Upper lobe of right lung (tissue), 1 donor: ENCODE measurements at places on chromosomes 11 and 22. TPM values are rescaled to one million over a fixed set of nuclear protein-coding genes. Genes with fewer than 3 reads are reported as not detected.
A peak's percentile ranks its signal among the peaks of the same experiment; 100 is the strongest.

DNA sequence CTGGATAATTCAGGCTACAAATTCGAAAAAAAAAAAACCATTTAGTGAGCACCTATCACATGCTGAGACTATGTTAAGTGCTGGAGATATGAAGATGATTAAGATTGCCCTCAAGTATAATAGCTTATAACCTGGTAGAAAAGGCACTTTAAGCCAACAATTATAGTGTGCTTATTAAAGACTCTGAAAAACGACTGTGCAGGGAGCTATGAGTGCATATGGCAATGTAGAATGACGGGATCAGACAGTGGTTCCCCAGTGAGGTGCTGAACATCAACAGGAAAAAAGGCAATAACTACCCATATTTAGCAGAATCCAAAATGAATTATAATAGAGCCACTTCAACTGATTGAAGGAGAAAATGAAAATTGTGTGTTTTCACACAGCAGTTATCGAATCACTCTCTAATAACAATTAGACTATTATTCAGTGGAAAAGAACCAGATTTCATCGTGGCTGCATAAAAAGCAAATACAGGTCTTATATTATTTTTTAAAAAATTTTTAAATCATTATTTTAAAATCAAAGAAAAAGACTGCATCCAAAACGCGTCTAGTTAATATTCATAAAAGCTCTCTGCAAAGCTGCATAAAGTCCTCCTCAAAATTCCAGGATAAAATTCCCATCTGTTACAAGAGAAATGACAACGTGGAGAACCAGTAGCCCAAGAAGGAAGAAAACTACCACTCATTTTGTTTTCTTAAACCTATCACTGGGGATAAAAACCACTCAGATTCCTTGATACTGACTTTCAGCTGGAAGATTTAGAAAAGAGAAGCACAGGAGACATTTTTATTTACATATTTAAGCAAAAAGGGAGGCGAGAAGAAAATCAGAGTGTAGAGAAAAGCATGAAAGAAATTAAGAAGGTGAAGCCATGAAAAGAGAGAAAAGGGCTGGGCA, 1.1 kb downstream of the MTMR2 start:
- DNase-seq, result no peak

- no peak for DNase-seq
These were observed 8.7 kb upstream of the CHADL start for GRCh38 chr22:41249442-41249841.

GRCh38 chr22:38171927-38172831, 9.5 kb downstream of the PLA2G6 start:
- no peak for DNase-seq

Gene TOLLIP
- total RNA-seq, result 71.1 TPM

DNA sequence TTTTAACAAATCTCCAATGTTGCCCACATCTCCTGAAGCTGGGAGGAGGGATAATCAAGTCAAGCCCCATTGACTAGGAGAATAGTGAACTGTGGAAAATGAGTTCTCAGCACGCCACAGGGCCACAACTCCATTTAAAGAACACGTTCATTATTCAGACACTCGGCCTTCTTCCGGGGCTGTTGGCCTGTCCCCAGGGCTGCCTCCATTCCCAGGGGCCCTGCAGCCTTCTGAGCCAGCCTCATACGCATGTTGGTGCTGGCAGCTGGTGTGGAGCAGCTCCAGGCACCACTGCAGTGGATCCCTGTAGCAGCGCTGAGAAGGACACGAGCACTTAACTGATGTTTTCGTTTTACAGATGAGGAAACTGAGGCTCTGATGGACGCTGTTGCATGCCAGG, 87.5 kb upstream of the RCN1 start:
- DNase-seq, result no peak

- no peak for DNase-seq
These were observed 69.7 kb downstream of the ELFN2 start for GRCh38 chr22:37357446-37358075.

Gene TUBA8
- total RNA-seq, result 1.7 TPM

Gene GRK3
- total RNA-seq, result 26.0 TPM

Gene RAC2
- 107 TPM for total RNA-seq

DNA sequence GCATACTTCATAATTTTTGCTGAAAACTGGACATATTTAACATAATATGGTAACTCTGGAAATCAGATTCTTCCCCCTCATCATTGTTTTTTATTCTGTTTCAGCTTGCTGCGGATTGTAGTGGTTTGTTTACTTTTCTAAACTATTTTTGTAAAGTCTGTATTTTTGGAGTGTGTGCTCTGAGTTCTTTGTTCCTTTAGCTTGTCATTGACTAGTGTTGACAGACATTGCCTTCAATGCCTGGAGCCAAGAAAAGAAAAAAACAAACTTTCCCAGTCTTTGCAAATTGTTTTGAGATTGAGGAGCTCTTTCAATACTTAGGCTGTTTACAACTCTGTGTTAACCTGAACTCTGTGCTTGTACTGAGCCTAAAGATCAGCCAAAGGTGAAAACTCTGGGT, 137.3 kb upstream of the CEP126 start:
- no peak for DNase-seq

Gene UPK2
- not detected for total RNA-seq

- DNase-seq, result no peak
These were observed 188.5 kb upstream of the ISX start for GRCh38 chr22:34877506-34877905.

Gene ZNRF3
- total RNA-seq, result 15.8 TPM

- DNase-seq, result no peak
These were observed 37.9 kb downstream of the ST14 start for GRCh38 chr11:130197386-130198035.

Gene CCDC179
- total RNA-seq, result not detected

GRCh38 chr22:27416511-27417420, 384.8 kb downstream of the MN1 start:
- no peak for DNase-seq

- peak; percentile 94 for DNase-seq
These were observed at the start of gene CELSR1 for GRCh38 chr22:46537225-46537945. TSS of gene CELSR1 (minus strand) at chr22:46537620. CDS start at chr22:46537170, 450 bp downstream.

DNA sequence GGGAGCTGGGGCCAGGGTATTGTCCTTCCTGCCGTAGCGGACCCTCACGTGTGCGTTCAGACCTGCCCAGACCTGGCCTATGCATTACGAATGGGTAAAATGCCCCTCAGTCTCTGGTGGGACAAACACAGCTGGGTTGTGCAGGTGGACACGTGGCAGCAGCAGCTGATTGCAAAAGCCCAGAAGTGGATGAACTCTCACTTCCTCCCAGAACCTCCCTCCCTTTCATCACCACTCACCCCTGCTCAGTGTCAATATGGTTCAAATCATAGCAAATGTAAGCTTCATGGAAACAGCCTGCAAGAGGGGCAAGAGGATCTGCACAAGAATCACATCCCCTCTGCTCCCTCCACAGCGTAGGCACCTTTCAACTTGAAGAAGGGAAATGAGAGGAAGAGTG, 352.1 kb downstream of the OPCML start:
- no peak for DNase-seq

DNA sequence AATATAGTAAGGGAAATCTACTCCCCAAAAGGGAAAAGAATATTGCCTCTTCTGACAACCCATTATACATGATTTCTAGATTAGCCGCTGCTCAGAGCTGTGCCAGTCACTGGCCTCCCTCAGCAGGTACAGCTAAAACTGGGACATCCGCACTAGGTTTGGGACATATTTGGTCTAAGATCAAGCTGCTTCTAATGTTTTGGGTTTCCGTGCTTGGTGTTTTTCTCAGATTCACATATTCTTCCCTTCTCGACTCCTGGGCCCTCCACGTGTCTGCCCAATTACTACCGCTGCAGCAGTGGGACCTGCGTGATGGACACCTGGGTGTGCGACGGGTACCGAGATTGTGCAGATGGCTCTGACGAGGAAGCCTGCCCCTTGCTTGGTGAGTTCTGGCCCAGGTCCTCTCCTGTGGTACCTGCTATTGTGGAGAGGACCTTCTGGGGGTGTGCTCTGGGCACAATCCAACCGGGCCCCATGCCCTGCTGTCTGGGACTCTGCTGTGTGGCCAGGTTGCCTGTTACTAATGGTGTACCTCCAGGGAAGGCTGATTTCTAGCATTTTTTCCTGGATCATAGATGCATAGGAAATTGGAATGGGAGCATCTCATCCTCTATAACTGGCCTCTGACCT, 138.1 kb upstream of the SORL1-AS1 start:
- DNase-seq, result no peak

GRCh38 chr11:17197431-17197898, 10.3 kb downstream of the PIK3C2A start:
- no peak for DNase-seq

- DNase-seq, result peak; percentile 57
These were observed 3.1 kb upstream of the TNNT3 start for GRCh38 chr11:1916132-1916985.

DNA sequence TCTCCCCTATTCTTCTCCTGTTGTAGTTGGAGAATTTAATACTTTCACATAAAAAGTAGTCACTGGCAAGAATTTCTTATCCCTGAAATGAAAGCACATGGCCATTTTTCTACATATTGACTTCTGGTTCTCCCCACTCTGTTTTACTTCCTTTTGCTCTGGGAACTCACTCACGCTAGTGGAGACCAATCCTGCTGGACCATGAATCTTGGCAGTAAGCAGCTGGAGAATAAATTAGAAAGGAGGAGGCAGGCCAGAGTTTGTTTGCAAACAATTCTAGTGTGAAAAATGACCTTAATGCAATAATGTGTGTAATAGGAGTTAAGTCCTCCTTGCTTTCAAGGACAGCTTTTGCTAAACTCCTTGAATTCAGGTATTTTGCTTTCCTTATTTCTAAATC, 412.3 kb upstream of the CHORDC1 start:
- DNase-seq, result no peak

Gene FAM83F
- 0.35 TPM for total RNA-seq

DNA sequence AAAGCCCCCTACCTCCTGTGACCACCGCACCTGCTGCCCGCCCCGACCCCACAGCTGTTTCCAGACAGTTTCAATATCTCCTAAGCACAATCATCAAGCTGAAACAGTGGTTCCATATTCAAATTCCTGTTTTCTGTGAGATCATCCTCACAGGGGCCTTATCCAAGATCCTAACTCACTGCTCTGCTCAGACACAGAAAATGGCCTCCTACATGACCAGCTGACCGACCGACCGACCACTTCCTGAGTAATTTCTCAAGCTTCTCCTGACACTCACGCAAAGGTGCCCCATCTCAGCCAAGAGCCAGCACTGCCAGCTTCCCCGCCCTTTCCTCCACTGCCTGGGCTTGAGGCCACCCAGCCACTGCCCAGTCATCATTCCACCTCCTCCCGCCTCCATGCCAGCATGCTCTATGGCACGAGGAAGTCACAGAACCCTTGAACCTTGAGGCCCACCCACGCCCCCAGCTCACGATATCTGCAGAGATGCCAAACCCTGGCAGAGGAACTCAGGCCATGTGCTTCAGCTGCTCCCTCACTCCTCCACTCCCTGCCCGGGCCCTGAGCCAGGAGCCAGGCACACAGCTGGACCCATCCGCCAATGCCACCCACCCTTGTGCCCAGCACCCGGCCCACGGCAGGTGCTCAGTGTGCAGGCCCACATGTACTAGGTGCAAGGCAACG, 14.0 kb downstream of the KIAA0930 start:
- peak; percentile 91 for DNase-seq

Gene OSM
- 1.6 TPM for total RNA-seq

Gene KCNE3
- total RNA-seq, result 20.9 TPM

DNA sequence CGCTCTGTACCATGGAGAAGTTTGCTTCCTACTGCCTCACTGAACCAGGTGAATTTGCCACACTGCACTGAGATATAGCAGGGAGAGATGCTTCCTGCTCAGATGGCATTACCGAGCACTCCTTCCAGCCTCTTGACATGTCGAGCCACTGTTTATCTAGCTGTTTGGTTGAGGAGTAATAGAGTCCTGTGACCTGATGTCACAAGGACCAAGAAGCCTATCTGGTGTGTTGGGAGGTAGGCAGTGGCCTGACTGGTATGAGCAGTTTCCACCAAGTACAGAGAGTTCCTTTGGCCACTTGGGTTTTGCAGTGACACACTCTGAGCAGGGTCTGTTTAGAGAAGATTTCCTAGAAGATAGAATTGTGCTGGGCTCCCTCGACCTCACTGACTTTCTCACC, 5.2 kb downstream of the ACAD8 start:
- no peak for DNase-seq

- no peak for DNase-seq
These were observed 1.2 kb downstream of the AIP start for GRCh38 chr11:67483831-67484665.

Gene SYT8
- 12.5 TPM for total RNA-seq
